ENCODE measurements at places on chromosomes 5 and 9.

- no peak for DNase-seq
Measured at GRCh38 chr9:134461426-134461982, 135.2 kb downstream of the RXRA start.

DNA sequence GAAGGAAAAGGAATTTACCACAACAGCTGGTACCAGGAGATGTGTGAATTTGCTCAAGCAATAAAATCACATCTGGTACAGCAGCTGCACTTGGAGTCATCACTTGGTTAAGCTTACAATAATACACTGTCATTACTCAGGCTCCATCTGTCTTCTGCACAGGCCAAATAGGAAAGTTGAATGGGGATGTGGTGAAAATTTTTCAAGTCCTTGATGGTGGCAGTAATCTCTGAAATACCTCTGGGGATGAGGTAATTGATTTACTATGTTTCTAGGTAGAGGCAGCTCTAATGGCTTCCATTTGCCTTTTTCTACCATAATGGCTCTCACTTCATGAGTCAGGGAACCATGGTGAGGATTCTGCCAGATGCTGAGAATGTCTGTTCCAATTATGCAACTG is 206.8 kb upstream of the ATP10B start:
- no peak for DNase-seq

DNA sequence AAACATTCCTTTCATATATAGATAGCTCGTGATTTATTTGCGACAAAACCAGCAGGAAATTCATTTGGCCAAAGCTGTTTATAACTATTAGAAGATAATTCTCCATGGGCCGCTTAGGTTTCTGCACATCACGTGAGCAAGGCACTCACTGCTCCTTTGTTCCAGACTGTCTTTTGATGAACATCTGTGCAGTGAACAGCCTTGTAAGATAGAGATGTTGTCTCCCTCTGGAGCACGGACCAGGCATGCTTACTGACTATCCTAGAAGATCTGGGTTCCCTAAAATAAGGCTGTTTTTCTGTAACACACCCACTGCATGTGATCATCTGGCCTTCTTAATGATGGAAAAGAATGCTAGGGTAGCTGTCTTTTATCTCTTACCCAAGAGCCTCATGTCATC is 30.9 kb downstream of the YIPF5 start:
- no peak for DNase-seq

- DNase-seq = no peak
Measured at GRCh38 chr5:152456815-152457443, 51.9 kb upstream of the NMUR2 start.

- DNase-seq = no peak
Measured at GRCh38 chr9:73168298-73168934, 16.8 kb downstream of the ANXA1 start.

GRCh38 chr9:37198831-37199230 is 78.5 kb downstream of the ZCCHC7 start:
- DNase-seq = no peak

DNA sequence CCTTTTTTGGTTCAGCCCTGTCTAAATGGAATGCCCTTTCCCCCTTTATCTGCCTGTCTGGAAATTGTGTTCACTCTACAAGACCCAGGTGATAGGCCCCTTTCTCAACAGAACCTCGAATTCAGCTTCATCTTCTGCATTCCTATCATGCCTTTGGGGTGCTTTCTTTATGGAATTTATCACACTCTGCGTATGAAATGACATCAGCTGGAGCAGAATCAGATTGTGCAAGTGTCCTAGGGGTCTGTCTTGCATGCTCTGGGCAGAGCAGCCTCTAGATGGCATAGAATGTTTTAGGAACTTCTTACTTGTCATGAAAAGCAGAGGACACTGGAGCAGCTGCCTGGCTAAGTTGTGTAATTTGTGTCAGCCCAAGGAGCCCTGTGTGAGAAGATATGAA is 84.9 kb downstream of the ISL1 start:
- no peak for DNase-seq

DNA sequence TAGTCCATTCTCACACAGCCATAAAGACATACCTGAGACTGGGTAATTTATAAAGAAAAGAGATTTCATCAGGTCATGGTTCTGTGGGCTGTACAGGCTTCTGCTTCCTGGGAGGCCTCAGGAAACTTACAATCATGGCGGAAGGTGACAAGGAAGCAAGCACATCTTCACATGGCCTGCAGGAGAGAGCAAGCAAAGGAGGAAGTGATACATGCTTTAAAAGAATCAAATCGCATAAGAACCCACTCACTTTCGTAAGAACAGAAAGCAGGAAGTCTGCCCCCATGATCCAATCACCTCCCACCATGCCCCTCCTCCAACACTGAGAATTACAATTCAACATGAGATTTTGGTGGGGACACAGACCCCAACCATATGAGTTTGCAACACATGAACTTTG is 5.1 kb upstream of the FBXO38 start:
- no peak for DNase-seq

- peak; percentile 43 for DNase-seq
Measured at GRCh38 chr9:114588210-114588609, 641 bp downstream of the ATP6V1G1 start.

DNA sequence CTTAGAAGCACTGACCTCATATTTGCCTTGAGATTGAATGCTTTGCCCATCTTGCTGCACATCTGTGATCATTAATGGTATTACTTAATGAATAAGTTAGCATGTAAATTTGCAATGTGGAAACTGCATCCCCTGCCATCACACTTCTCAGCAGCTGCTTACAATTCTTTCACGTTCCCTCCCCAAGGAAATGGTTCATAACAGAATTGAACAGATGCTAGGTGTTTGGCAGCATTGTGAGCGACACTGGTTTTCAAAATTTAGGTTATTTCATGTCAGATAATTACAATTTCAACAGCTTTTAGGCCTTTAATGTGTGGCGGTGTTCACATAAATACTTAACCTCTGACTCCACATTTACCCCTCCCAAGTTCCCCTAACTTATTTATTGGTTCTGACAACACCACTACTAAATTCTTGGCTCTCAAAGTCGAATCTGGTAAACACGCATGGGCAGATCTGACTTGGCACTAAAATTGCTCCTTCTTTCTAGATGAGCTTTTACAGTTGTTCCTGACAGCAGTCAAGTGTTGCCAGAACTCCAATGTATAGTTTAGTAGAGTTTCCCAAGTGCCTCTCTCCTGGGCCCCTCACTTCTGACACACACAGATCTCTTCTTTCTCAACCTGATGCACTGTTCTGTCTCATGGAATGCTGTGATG is 46.8 kb downstream of the SLC1A3 start:
- DNase-seq = no peak

DNA sequence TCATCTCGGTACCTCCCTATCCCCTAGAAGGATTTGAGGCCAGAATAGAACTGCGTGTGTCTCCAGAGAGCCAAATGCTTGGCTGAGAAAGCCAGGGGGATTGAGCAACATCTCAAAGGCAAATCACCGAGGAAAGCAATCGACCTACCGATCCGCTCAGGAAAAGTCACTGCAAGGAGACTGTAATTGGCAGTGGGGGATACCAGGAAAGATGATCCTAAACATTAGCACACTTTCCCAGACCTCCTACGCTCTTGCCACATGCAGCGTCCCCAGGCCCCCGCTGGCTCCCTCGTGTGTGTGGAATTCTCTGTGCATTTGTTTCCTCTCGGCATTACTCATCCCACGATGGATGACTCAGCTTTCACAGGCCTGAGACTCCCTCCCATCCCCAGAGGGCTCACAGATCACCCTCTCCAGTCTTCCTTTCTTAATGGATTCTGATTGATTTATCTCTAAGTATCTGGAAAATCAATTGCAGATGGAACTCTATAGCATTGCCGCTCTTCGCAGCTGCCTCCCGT is 82.2 kb upstream of the ICE1 start:
- no peak for DNase-seq

GRCh38 chr5:155274484-155274883 is 260.9 kb downstream of the KIF4B start:
- DNase-seq = no peak

- DNase-seq = peak; percentile 45
Measured at GRCh38 chr5:142551338-142552067, 134.4 kb downstream of the FGF1 start.

DNA sequence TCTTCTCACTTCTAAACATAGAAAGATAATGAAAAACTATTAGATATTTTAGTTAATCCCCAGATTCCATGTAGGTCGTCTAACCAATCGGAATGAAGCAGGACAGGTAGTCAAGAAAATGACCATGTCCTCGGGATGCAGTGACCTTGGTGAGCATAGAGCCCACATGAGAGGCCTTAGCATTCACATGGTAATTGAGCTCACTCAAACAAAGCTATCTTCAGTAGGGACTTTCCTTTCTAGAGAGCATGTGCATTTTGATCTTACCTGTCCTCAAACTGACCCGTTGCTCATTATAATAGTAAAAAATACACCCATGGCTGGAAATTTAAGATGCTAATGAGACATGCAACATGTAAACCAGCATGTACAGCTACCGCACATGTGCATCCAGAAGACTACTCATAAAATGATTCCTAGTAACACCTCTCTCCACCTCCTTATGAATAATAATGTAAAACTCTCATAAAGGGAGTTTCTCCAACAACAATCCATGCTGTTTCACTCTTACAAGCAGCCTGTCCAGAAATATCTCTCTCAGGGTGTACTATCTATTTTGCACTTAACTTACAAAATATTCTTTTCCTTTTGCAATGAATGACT is 274.0 kb upstream of the CDH9 start:
- DNase-seq = no peak

- DNase-seq = no peak
Measured at GRCh38 chr9:89779405-89780203, 174.8 kb downstream of the GADD45G start.

DNA sequence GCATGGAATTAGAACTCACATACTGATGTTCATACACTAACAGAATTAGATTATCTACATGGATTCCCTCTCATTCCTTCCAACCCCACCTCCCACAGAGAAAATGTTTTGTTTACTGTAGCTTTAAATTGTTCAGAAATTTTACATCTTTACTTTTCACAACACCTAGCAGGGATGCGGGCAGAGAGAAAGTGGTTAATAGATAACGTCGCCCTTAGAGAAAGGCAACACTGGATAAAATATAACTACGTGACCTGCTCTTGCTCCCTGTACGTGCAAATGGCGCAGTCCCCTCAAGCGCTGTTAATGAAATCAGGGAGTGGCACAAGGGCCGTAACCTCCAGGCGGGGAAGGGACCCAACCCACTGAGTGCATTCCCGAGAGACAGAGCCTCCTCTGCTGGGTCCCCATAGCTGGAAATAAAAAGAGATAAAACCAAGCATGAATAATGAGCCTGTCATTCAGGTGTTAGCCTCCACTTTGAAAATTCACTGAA is 125.3 kb upstream of the DAPK1 start:
- no peak for DNase-seq

GRCh38 chr5:128271859-128272464 is 188.4 kb downstream of the SLC12A2 start:
- peak; percentile 5 for DNase-seq

- DNase-seq = peak; percentile 58
Measured at GRCh38 chr9:71861618-71862017, 49.4 kb downstream of the ABHD17B start.

DNA sequence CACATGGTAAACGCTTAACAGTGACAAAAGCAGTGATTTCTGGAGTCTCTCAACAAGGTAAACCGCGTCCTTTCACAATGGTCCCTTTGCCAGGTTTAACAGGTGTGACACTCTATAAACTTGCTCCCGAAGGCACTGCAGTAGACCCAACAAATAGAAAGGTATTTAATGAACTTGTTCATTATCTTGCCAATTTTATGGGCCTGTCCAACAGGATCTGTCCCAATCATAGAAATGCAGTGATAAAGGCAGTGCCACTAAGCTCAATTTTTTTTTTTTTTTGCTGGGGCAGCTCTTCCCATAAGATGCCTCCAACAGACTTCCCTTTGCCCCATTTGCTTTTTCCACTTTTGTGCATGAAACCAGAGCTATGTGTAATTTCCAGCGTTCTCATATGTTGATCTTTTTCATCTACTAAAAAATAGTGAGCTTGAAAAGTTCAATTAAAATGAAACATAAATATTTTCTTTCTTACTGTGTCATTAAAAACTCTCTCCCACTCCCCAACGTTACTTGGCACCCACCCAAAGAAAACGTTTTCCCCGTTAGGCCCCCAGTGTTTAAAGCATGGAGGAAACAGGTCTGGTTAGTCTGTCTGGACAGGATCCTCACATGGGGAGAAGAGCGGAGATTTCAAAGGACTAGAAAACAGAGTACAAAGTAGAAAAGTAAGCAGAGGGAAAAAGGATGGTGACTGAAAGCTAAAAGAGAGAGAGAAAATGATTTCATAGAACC is 80.9 kb upstream of the SPATA31D4 start:
- peak; percentile 30 for DNase-seq

GRCh38 chr5:1253456-1254105 is 28.4 kb downstream of the SLC6A18 start:
- no peak for DNase-seq

DNA sequence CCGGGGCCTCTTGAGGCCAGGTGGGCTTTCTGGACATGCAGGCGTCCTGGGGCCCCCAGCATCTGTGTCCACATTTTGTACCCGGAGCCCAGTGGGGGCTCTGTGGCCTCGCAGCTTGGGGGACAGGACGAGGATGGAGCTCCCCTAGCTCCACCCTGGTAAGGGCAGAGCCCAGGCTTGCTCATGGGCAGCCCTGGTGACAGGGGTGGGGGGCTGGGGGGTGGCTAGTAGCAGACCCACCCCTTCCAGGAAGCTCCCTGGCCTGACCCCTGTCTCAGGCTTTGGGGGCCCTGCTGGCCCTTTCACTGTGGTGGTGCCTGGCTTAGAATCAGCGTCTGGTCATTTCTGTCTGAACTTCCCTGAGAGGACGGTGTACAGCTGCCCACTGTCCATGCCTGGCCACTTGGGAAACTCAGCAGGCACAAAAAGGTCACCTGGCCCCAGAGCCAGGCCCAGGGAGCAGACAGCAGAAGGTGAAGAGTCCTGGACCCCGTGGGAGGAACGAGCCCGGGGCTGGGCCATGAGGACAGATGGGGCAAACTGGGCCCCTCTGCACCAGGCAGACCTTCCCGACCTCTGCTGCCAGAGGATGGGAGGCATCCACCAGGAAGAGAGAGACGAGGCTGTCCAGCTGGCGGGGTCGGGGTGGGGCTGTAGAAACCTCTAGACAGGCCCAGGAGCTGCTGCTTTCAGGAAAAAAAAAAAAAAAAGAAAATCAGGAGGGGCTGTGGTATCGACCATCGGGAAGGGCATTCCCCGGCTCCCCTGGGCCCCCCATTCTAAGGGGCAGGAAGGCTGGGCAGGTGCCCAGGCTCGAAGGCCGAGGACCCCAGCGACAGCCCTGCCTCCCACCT is 52.8 kb downstream of the EXD3 start:
- DNase-seq = no peak

DNA sequence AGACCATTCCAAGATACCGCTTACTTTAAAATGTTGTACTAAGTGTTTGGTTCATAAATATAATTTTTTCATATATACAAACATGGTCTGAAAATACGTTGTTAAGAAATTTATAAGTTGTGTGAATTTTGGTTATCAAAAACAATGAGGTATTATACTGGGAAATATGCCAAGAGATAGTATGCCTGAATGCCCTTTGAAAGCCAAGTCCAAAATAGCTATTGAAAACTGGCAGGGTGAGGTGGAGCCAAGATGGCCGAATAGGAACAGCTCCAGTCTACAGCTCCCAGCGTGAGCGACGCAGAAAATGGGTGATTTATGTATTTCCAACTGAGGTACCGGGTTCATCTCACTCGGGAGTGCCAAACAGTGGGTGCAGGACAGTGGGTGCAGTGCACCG is 533.5 kb downstream of the ZNF608 start:
- DNase-seq = no peak

Data from dermis blood vessel endothelial cell (primary cell).